MV-4-11 (cell line): ENCODE measurements at places on chromosomes 12 and 14.

GRCh38 chr14:64326502-64326901 is 32.3 kb upstream of the ESR2 start:
- DNase-seq: no peak

GRCh38 chr12:110262442-110263388 is 18.3 kb upstream of the ATP2A2 start:
- peak; percentile 82 for DNase-seq

DNA sequence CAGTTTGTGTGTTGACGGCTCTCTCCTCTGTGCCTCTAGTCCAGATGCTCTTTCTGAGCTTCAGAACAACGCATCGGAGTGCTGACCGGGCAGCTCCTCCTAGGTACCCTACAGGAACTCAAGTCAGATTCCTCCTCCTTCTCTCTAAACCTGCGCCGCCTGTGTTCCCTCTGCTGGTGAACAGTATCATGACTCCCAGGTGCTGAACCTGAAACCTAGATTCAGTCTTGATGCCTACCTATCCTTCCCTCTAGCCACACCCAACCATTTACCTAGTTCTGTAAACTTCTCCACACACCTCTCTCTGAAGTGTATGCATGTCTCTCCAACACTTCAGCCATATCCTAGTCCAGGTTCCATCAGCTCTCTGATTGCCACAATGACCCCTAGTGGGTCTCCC is 112.7 kb downstream of the EFCAB11 start:
- DNase-seq: no peak

GRCh38 chr12:120064054-120064940 is 52.3 kb downstream of the RAB35 start:
- DNase-seq: no peak

GRCh38 chr12:1939331-1939730 is 20.9 kb upstream of the CACNA2D4 start:
- no peak for DNase-seq

GRCh38 chr12:51017452-51017851 is 8.7 kb downstream of the SLC11A2 start:
- no peak for DNase-seq

GRCh38 chr14:54191846-54192245 is 205.0 kb upstream of the CDKN3 start:
- DNase-seq: no peak

- DNase-seq: no peak
Measured at GRCh38 chr12:47107926-47108325, 28.2 kb upstream of the AMIGO2 start.

DNA sequence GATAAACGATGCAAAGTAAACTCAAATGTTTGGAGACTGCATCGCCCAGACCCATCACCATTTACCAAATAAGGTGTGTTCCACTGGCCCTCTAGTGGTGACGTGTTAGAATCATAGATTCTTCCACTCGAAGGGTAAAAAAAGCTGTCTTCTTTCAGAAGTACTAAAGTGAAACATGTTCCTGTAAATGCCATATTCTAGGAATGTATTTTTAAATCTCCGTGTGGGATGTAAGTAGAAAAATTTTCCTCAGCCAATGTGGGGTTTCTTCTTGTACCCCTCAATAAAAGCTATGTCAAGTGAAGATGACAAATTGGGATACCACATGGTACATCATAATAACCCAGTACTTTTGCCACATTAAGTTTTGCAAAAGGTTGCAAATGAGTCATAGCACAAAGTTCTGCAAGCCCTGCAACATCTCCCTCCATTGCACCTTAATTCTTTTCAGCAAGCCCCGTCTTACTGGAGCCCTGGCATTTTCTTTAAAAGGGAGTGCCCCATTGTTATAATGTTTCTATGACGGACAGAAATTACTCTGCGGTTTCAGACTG is 100.8 kb downstream of the CCER1 start:
- peak; percentile 25 for DNase-seq

- no peak for DNase-seq
Measured at GRCh38 chr12:65941388-65941787, 117.1 kb downstream of the HMGA2 start.

DNA sequence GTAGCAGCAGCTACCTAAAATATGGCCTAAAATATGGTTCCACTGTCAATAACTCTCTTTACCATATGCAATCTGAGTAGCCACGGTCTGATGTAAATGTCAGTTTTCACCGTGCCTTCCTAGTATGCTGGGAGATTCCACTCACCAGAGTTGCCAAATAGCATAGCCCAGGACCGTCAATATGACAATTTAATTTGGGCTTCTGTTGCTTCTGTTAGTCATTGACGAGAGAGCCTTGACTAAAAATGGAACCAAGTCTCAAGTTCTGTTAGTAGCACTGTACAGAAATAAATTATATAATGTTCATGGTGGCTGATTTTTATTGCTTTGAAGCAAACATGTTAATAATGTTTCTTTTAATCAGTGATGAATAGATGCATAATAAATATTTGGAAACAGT is 348.4 kb downstream of the BCAT1 start:
- peak; percentile 24 for DNase-seq

DNA sequence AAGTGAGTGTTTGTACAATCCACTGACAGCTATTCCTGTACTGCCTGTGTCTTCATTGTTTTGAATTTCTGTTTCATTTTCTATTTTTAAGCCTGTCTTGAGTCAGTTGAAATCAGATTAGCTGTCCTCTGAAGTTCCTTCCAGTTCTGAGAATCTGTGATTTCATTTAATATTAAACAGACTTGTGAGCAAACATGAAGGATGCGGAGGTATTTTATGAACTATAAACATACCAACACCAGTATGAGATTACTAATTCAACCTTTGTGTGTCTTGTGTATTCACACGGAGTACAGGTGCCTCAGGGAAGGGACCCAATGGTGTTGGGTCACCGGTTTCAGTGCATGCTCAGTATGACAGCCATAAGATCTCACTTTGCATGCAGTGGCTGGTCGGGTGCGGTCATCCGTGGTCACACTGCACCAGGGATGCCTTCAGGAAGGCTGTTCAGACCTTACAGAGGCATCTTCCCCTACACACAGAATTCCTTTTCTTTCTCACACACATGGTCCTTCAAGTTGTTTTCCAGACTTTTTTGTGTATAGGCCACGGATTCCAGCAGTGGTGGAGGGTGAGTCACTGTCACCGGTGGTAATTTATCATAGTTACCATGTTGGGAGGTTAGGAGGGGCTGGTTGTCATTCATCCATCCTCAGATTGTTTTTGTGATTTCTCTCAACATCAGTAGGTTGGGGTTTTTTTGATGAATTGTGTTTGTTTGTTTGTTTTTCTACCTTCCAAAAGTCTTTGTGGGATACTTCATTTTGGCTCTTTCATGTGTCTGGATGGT is 103.0 kb upstream of the SFSWAP start:
- peak; percentile 67 for DNase-seq

DNA sequence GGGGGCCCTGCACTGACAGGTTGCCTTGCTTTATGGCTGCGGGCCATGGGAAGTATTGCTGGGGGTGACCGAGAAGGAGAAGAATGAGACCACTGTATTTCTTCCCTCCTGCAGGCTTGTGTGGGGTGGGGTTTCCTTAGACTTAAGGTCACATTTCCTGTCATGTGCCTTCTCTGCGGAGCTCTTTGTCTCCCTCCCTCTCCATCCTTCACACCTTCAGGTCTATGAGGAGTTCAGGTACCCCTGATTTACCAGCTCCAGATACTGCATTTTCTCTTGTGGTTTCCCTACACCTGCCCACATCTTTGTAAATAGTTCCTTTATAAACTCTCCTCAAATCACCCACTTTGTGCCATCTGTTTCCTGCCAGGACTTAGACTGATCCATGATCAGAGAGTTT is 3.6 kb downstream of the FNTB start:
- DNase-seq: no peak

DNA sequence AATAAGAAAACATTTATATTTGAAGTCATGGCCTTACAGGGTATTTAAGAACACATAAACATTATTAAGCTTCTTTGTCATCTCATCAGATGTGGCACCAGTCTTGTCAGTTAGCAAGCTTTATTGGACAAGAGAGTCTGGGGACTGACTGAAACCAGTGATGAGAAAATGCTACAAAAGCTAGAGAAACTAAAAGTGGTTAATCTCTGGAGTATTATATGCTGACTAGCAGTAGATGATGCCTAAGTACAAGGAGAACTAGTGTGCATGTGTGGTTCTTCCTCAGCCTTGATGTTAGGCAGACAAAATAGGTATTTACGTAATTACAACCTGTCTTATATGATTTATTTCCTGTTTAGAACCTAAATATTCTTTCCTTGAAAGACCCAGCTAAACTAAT is 176.5 kb downstream of the CPNE8 start:
- no peak for DNase-seq

DNA sequence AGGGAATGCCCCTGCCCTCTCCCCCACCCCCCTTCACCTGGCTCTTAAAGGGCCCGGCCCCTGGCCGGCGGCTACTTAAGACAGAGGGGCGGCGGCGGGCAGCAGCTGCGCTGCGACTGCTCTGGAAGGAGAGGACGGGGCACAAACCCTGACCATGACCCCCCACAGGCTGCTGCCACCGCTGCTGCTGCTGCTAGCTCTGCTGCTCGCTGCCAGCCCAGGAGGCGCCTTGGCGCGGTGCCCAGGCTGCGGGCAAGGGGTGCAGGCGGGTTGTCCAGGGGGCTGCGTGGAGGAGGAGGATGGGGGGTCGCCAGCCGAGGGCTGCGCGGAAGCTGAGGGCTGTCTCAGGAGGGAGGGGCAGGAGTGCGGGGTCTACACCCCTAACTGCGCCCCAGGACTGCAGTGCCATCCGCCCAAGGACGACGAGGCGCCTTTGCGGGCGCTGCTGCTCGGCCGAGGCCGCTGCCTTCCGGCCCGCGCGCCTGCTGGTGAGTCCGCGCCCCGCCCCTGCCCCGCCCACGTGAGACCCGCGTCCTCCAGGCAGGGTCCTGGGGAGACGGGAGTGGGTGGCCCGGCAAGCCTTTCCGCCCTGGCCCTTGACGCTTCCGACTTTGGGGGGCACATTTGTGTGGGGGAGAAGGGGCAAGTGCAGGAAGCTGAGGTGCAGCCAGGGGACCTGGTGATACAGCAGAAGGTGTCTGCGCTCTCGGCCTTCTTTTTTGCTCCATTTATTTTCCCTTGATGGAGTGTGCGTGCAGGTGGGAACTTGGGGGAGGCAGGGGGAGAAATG is at the start of gene IGFBP6:
IGFBP6 (plus strand) TSS at position 104 of the 790 bp plus-strand sequence; CDS start at position 155, 51 bp downstream.
- peak; percentile 11 for DNase-seq

GRCh38 chr12:6233121-6233971 is 33.1 kb downstream of the CD9 start:
- no peak for DNase-seq

- DNase-seq: peak; percentile 67
Measured at GRCh38 chr12:92784797-92785562, 82.2 kb downstream of the PLEKHG7 start.

DNA sequence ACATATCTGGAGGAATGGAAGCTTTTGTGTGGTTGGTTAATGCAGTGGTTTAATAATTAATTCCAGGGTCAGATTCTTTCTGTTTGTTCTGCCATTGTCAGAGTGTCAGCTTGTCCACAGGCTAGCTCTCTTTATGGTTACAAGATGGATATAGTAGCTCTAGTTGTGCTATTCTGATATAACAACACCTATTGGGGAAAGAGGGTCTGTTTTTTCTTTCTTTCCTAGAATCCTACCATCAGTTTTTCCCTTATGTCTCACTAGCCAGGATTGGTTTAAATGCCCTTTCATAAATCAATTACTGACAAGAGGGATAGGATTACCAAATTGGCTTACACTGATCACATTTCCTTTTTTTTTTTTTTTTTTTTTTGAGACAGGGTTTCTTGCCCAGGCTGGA is 27.8 kb downstream of the CNOT2 start:
- peak; percentile 19 for DNase-seq

GRCh38 chr12:46024099-46024498 is 33.7 kb upstream of the SCAF11 start:
- no peak for DNase-seq

DNA sequence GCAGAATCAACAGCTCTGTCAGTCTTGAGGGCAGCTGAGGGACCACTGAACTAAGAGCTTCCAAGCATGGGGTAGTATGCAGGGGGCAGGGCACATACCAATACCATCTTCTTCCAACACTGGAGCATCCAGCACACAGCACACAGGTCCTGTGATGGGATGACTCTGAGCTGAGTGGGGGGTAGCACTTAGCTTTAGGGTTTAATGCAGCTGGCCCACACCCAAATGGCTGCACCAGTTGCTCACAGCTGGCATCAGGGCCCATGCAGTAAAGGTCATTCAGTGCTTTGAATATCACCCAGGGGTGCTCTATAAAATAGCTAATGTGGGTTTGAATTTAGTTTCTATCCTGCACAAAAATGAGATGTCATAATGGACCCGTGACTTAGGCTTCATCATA is 1.7 kb downstream of the FAM186B start:
- no peak for DNase-seq

DNA sequence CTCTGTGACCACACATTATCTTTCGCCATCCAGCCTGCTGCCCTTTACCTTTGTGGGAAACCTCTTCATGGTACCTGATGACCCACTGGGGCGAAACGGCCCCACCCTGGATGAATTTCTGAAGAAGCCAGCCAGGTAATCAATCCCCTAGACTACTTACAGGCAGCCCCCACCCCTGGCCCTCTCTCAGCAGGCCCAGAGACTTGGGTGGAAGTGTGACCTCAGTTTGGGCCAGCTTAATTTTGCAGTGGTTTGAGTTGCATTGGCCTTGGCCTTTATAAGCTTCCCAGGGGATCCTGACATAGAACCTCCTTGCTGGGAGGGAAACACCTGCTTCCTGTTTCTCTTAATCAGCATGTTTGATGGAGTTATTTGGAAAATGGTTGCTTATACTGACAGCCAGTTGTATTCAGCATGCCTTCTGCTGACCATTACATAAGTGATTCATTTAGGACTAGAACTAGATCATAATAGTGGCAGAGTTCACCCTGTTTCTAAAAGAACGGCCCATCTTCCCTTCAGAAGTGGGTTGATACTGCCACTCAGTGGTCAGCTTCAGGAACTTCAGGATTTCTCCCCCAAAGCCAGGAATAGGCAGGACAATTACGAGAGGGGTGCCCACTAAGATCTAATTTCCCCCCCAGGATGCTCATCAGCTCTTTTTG is 6.1 kb downstream of the SDR39U1 start:
- DNase-seq: peak; percentile 49

GRCh38 chr14:102768223-102769048 is 8.8 kb upstream of the TRAF3 start:
- DNase-seq: peak; percentile 91

GRCh38 chr14:104975481-104976197 is 2.5 kb downstream of the AHNAK2 start:
- peak; percentile 30 for DNase-seq

GRCh38 chr12:113561068-113561780 is 89.6 kb upstream of the LHX5 start:
- DNase-seq: no peak

- no peak for DNase-seq
Measured at GRCh38 chr12:43008953-43009845, 419.7 kb upstream of the PRICKLE1 start.

DNA sequence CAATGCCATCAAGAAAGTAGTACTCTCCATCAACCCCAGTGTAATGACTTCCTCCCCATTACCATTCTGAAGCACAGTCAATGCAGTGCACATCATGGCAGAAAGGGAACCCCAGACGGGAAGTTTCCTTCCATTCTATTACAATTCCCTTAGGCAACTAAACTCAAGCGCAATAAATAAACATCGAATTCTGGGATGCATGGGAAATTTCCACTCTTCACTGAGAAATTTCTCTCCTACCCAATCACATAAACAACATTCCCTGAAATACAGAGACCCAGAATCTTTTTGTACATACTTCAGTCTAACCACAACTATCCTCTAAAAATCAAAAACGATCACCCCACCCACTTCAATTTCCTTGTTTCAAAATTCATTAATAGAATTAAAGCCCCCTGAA is 20.0 kb downstream of the SARNP start:
- no peak for DNase-seq

GRCh38 chr14:68788996-68789820 is 3.7 kb downstream of the ZFP36L1 start:
- peak; percentile 72 for DNase-seq
